Endothelial cell of umbilical vein (primary cell): ENCODE measurements at places on chromosomes 1 and 21.

- peak; percentile 66 for DNase-seq
Observed at GRCh38 chr1:19597496-19598309, 46.4 kb upstream of the NBL1 start.

- peak; percentile 53 for DNase-seq
Observed at GRCh38 chr1:23343221-23344110, 618 bp downstream of the HNRNPR start.

DNA sequence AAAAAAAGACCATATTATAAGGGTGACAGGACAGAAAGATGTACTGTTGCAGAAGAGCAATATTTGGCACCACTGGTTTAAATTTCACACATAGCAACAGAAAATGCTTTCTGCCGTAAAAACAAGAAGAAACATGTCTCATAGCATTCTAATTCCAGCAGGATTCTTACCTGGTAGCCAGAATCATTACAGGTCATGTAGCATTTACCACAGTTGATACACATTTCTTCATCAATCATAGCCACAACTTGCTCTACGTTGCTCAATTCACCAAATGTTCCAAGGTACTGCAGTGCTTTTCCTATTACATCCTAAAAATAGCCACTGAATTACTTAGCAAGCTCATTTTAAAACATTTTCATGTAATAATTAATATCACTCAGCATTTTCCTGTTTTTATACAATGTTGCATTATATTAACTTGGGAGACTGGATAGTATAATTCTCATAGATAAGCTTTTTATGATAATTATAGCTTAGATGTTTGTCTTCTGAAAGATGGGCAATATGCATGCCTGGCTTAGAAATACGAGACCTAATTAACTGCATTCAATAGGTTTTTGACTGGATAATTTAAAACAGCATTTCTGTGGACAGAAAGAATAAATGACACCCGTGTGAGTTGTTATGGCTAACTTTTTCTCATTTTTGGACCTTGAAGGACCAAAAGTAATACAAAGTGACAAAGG lies 360.7 kb downstream of the PTBP2 start:
- DNase-seq = no peak

DNA sequence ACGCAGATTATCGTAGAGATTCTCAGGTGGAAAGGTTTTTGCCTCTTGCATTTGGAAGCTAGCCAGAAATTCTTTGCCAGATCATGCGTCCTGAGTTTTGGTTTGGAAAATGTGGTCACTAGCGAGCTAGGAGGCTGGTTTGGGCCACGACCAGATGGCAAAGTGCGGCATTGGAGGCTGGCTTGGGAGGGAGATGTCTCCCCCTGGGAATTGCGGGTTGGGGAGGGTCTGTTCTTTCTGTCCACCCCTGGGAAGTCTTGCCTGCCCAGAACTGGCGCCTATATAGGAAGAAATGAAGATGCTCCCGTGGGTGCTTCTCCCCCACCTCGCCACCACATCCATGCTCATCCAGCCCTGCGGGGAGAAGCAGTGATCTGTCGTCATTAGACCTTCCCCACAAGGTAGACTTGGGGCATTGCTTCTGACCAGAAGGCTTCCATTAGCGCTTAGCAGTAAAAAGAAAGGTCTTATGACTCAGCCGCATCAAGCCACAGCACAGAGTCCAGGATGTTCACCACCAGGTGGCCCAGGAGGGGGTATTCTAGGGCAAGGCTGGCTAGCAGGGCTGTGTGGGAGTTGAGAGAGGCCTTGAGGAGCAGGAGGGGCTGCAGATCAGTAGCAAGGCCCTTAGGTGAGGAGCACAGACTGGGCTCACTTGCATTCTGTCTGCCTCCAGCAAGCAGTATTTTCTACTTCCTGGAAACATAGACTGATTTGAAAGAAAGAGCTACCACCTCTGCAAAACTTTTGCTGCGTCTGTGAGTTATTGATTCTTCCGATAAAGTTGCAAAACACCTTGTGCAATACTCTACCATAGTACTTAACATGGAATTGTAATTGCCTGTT lies 1.5 kb upstream of the PTP4A2 start:
- peak; percentile 66 for DNase-seq

- no peak for DNase-seq
Observed at GRCh38 chr21:42113926-42114409, 42.9 kb downstream of the UMODL1 start.
